ENCODE measurements at places on chromosomes 5 and 9.

DNA sequence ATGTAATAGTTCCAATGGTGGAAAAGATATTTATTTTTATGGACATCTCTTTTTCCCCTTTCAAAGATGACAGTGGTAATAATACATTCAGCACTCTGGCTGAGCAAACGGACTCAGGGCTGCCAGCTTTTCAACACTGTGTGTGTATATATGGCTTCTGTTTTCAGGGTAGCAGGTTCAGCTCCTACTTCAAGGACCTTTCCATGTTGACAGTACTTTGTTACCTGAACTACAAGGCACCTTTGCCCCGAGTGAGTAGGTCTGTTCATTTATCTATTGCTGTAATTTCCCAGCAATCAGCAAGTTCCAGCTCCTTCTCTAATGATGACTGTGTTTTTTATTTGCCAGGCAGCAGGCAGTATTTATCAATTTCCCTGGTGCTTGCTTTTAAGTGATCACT lies 387.4 kb upstream of the KIF2A start:
- DNase-seq, result no peak

GRCh38 chr9:17075758-17076485 lies 58.9 kb upstream of the CNTLN start:
- no peak for DNase-seq

GRCh38 chr5:143404416-143405062 lies 1.1 kb upstream of the NR3C1 start:
- peak; percentile 58 for DNase-seq

GRCh38 chr5:27388755-27389154 lies 350.4 kb upstream of the CDH9 start:
- no peak for DNase-seq

- DNase-seq, result no peak
Measured at GRCh38 chr9:93222890-93223259, 38.9 kb downstream of the WNK2 start.

DNA sequence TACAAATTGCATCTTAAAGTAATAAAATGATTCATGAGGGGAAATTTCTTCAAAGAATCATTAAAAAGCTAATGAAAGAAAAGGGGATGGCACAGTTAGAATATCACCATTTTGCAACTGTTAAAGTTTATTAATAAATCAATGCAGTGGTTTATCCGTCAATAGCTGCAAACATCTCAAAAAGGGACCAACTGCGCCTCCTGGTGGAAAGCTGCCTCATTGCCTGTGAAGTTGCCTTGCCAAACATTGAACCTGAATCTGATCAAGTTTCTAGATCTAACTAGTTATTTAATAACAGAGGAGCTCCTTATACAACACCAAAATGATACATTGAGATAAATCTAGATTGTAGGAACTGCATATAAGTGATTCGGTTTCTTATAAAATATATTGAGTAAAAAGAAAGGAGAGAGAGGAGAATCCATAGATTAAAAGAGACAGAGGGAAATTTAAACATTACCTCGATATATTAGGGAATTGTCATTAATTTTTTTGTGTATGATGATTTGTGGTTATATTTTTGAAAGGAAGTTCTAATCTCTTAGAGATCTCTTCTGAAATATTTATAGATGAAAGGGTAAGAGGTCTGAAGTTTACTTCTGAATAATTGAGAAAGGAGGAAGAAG lies 6.9 kb upstream of the NDUFB6 start:
- peak; percentile 33 for DNase-seq

- no peak for DNase-seq
Measured at GRCh38 chr9:106468431-106468830, 394.5 kb upstream of the ZNF462 start.
